M059J (cell line): ENCODE measurements at places on chromosomes 1 and 21. TPM values are rescaled to one million over a fixed set of nuclear protein-coding genes. Genes with fewer than 3 reads are reported as not detected.

GRCh38 chr1:55402142-55402541 is 187.0 kb upstream of the USP24 start:
- DNase-seq = peak; percentile 84

GRCh38 chr1:7049913-7050625 is 264.8 kb downstream of the CAMTA1 start:
- no peak for DNase-seq

The SPRR3 gene
- not detected in 2 replicates for total RNA-seq

The NMNAT2 gene
- total RNA-seq = 8.2 and 25.2 TPM in 2 replicates

The CTSE gene
- not detected in 2 replicates for total RNA-seq
